M059J (cell line): ENCODE measurements at places on chromosomes 2 and 18.

DNA sequence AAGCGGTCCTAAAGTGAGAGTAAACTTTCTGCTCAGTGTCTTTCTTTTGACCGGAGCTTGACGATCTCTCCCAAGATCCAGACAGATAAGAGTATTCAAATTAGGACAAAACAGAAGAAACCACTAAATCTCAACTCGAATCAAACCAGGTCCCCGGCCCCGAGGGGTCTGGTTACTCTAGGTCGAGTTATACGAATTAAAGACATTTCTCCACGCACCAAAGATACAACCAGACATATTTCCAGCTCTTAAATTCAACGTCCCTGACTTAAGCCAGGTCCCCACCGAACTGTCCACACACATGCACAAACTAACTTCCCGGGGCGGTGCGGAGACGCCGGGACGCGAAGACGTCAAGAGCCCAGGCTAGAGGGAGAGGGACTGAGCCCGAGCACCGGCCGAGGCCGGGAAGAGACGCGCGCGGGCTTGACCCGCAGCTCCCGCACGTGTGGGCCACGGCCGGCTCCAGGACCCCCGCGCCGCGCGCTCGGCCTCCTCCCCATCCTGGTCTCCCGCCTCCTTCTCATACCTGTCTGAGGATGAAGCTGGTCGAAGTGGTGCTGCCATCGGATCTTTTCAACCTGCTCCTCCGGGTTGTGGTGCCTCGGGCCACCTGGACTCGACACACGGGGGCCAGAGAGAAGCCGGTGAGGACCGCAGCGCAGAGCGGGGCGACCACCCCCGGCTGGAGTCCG is 896 bp downstream of the CACNB4 start:
- DNase-seq, result peak; percentile 24

- no peak for DNase-seq
Measured at GRCh38 chr2:217788669-217789002, 214.2 kb downstream of the TNS1 start.

DNA sequence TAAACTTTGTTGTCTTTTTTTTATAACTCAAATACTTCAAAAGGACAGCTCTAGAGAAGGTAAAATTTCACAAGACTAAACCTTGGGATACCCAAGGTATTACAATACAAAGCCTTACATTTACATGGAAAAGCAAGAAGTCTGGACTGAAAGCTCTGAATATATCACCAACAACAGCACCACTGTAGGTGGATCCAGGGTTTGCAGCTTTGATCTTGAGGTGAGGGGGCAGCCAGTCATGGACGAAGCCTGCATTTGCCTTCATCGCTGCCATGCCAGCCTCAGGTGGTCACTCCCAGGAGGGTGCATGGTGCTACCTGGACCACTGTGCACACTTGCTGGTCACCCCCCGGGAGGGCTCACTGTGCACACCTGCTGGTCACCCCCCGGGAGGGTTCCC is 36.6 kb downstream of the RBFA start:
- no peak for DNase-seq

DNA sequence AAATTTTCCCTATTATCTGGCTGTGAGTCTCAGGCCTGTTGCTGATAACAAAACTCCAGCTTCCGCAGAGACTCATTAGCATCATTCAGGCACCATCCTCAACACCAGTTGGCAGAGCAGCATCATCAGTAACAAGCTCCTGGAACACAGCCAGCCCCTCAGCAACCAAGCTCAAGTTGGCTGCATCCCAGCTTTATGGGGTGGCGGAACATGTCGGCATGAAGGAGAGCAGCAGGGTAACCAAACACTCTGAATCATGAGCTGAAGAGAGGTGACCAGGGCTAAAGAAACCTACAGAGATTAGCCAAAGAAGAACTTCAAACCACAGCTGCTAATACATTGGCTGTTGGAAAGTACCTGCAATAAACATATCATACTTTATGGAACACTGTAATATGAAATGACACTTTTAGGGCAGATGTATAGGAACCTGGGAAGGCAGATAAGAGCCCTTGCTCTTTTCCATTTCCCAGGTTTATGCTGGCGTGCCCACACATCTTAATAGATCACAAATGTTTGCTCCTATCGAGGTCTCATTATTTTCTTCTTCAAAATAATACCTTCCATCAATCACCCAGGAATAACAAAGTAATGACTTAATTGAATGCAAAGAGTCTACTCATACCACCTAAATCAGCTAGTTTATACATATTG is 63.8 kb downstream of the PDE11A start:
- DNase-seq, result peak; percentile 78

DNA sequence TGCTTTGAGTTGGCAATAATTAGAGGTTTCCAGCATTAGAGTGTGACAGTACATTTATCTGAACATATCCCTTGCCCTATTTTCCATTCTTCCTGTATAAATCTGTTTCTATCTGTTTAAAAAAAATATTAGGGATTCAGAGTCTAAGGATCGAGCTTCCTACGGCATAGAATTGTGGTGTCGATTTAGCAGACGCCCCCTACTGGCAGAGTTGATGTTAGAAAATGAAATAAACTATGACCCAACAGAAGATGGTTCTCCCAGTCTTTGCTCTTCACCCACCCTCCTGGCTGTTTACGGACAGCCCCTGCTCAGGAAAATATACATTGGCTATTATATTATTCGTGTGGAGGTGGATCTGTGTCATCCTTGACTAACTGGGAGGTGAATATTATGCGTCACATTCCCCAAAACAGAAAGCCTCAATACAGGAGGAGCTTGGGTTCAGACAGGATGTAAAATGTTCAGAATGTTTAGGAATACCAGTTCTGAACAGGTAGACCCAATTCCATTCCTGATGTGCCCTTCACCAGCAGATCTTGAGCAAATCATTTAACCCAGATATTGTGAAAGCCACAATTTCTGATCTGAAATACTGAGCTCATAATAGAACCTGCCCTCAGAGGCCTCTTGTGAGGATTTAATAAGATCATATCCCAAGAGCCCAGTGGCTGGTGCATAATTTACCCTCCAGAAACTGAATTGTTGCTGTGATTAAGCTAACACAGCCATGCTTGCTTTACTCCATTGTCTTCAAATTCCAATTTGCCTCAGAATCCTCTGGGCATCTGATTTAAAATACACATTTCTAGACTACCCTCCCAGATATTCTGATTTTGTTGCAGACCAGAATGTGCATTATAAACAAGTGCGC is 10.8 kb upstream of the ERMN start:
- DNase-seq, result peak; percentile 25

GRCh38 chr2:2902547-2903281 is 474.9 kb downstream of the EIPR1 start:
- DNase-seq, result no peak

DNA sequence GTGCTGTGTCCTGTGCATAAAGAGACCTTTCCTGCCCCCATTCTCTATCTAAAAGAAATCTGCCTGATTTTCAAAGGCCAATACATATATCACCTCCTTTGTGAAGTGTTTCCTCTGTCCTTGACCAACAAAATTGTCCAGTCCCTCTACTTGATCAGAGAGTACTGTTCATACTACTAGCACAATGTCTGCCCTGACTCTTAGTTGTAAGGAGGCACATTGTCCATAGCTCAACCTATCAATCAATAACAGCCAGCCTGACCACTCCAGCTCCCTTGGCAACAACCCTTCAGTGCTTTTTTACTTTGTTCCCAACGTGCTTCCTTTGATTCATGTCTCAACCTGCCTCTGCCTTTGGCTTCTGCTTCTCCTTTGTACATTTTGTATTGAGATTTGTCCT is 398.9 kb downstream of the TRIB2 start:
- DNase-seq, result no peak

GRCh38 chr18:23752796-23753195 is 63.5 kb downstream of the LAMA3 start:
- no peak for DNase-seq

- no peak for DNase-seq
Measured at GRCh38 chr2:228245601-228246000, 64.1 kb upstream of the SPHKAP start.

- peak; percentile 53 for DNase-seq
Measured at GRCh38 chr18:55861266-55861665, 273.3 kb upstream of the TCF4 start.

DNA sequence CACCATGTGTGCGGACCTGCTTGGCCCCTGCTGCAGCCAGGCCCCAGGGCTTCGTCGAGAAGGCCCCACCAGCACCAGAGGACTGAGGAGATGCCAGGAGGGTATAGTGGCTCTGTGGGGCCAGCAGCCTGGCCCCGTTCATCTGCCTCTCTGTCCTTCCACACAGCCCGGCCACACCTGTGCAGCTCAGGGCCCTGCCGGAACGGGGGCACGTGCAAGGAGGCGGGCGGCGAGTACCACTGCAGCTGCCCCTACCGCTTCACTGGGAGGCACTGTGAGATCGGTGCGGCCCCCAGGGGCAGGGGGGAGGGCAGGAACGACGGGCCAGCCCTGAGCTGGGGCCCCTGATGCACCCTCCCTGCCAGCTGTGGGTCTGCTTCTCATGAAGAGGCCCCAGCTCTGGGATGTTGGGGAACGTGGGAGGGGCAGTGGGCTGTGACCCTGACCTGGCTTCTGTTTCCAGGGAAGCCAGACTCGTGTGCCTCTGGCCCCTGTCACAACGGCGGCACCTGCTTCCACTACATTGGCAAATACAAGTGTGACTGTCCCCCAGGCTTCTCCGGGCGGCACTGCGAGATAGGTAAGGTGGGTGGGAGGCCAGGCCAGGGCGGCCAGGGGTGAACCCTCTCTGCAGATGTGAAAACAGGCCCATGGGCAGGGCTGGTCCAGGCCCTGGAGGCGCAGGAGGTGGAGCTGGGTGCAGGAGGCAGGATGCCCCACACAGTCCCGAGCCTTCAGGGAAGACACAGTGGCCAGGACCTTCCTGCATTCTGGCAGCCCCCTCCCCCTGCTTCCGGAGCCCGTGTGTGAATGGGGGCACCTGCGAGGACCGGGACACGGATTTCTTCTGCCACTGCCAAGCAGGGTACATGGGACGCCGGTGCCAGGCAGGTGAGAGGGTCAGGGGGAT is 50.3 kb downstream of the MTERF4 start:
- no peak for DNase-seq

- DNase-seq, result no peak
Measured at GRCh38 chr2:172387361-172387760, 40.0 kb upstream of the ITGA6 start.

DNA sequence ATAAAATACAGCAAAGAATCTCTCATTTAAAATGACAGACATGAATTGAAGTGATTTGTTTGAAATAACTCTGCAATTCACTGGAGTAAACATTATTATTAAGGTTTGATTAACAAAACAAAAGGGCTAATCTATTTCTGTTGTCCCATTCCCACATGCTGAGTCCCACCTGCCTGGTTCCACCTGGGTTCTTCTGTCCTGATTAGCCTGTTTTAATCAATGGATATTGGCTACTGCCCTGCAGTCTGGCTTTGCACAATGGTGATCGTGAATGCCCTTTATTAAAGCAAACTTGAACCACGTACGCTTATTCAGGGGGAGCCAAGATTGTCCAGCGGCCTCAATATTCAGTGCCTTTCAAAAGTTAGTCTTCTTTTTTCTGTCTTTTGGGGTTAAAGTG is 72.8 kb upstream of the CDH19 start:
- DNase-seq, result no peak
